Activated CD4-positive, alpha-beta T cell treated with anti-CD3 and anti-CD28 coated beads, Interleukin-2, amount 50 U/mL, for 48 hours (primary cell): ENCODE measurements at places on chromosomes 13 and 19.
A peak's percentile ranks its signal among the peaks of the same experiment; 100 is the strongest.

- DNase-seq, result no peak
Observed at GRCh38 chr19:31960474-31960873, 384.9 kb upstream of the ZNF507 start.

- DNase-seq, result no peak
Observed at GRCh38 chr19:19602713-19603324, 15.7 kb downstream of the PBX4 start.

DNA sequence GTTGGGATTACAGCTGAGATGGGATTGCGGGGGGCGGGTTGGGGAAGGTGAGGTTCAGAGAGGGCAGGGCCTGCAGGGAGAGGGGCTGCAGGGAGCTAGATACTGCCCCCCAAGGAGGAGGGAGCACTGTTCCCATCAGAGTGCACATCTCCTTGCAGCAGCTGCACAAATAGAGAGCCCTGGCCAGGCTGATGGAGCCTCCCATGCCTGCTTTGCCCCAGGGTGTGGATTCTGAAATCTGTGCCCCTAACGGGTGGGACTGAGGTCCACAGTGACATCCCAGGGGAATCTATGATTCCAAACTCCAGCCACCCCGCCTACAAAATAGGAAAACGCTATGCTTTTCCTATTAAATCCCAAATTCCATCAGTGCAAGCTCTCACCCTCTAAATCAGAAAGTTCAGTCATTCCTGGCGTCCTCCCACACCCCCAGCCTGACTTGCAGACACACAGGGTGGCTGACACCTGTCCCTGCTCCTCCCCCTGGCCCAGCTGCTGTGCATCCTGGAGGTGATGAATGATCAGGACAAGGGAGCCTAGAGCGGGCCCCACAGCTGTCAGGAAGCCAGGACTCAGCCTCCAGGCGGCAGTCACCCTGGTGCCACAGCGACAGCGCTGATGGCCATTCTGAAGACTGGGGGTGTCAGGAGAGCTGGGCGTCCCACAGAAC, 6.3 kb upstream of the CEACAM21 start:
- DNase-seq, result no peak

DNA sequence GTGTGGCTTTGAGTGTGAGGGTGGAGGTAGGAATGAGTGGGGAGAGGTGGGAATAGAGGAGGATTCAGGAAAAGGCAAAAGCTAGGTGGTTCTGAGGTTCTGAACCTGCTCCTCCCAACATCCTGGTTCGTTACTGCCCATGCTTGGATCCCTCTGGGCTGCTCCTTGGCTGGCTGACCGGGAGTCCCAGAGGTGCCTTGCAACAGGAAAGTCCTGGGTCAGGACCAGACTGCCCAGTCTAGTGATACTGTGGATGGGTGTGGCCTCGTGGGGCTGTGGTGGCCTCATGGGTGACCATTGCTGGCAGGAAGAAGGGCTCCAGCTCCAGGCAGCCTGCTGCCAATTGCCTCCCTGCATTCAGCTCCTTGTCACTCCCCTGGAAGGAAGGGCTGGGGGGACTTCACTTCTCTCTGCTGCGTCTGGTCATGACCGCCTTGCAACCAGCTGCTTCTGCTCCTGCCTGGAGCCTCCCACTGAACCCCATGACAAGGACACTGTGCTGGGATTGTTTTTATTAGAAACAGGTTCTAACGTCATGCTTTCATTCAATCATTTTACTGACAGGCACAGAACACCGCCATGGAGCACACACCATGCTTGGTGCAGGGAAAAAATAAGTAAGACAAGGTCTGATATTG, 61.5 kb upstream of the UBL3 start:
- no peak for DNase-seq

GRCh38 chr13:75792526-75793187, 156.5 kb downstream of the LMO7 start:
- DNase-seq, result no peak

- peak; percentile 58 for DNase-seq
Observed at GRCh38 chr19:42596391-42597072, 1.8 kb upstream of the CEACAM8 start.

- DNase-seq, result no peak
Observed at GRCh38 chr13:31824705-31825517, 85.6 kb downstream of the RXFP2 start.

DNA sequence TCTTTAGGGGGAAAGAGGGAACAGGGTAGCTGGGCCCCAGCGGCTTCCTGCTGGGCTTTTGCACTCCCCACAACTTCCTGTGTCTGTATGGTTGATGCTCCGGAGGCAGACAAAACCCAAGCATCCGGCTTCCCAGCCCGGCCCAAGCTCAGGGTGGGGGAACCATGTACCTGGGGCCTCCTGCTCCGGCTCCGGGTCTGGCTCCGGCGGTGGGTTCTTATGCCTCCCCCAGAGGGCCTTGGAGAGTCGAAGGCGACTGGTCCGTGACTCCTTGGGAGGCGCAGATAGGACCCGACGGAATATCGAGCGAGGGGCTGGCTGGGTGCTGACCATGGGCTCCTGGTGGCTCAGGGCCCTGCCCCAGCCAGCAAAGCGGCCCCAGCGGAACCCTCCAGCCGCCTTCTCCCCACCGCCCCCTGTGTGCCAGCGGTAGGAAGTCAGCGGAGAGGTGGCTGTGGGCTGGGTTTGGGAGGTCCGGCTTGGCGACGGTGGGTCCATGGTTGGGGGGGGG, 428 bp downstream of the RASAL3 start:
- peak; percentile 84 for DNase-seq

- DNase-seq, result no peak
Observed at GRCh38 chr19:20313894-20314293, 146.9 kb downstream of the ZNF486 start.

- DNase-seq, result no peak
Observed at GRCh38 chr19:51593138-51593890, 22.2 kb downstream of the ZNF175 start.

DNA sequence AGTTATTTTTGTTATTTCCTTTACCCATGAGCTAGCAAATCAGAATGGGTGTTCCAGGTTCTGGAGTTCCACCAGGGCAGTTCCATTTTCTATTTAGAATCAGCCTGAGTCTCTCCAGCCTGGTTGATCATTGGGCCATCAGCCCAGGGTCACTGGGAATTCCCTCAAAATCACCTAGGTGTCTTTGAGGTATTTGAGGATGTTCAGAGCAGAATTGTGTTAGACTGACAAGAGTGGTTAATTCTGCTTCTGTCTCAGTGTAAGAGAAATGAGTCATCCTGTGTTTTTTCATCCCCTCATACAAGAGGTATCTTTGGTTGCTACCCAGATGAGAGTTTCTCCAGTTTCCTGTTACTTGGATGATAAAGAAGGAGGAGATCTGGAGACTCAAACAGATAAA, 11.7 kb downstream of the ZNF66 start:
- DNase-seq, result no peak
